Lower leg skin (tissue), 4 donors: ENCODE measurements at places on chromosomes 1 and 21.

DNA sequence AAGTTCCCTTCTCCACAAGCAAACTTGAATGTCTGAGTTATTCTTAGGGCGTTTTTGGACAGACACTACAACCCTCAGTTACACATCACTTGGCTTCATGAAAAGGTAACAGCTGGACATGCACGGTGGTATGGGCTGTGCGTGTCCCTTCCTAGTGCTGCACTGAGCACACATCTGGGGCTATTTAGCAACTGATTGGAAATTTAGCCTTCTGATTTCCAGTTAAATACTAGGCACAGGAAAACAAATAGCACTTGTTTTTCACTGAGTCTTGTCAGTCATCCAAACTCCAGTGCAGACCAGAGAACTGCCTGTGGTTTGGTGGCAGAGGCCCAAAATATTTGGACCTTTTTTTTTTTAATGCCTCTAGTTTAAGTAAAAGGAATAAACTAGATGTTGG lies 134.7 kb downstream of the TGFBR3 start:
- peak; percentile 69 for DNase-seq

- DNase-seq, result no peak
Observed at GRCh38 chr1:19009882-19010321, 53.4 kb upstream of the IFFO2 start.

GRCh38 chr1:58781541-58782177 lies 2.2 kb downstream of the JUN start:
- DNase-seq, result peak; percentile 61

GRCh38 chr1:31064718-31065309 lies 703 bp downstream of the PUM1 start:
- DNase-seq, result no peak

GRCh38 chr1:1602968-1603506 lies 3.1 kb upstream of the FNDC10 start:
- DNase-seq, result no peak

- no peak for DNase-seq
Observed at GRCh38 chr1:56803561-56804156, 15.5 kb downstream of the FYB2 start.

GRCh38 chr1:224707843-224708725 lies 92.0 kb downstream of the CNIH3 start:
- DNase-seq, result no peak
